ENCODE measurements at places on chromosomes 6 and 20.
A peak's percentile ranks its signal among the peaks of the same experiment; 100 is the strongest.

DNA sequence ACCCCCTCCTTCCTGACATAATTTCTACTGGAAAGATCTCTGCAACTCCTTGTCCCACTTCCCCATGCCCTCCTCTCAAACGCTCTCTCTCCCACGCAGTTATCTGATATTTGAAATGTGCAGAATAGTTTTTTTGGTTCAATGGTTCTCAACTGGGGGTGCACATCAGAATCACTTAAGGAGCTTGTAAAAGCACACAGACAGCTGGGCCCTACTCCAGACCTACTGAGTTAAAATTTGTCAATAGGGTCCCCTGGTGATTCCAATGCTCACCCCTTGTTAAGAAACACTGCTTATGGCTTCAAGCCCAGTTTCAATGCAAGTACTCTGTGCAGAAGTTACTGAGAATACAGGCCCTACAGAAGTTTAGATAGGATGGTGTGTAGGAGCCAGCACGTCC is 45.2 kb upstream of the KCNK16 start:
- no peak for DNase-seq

DNA sequence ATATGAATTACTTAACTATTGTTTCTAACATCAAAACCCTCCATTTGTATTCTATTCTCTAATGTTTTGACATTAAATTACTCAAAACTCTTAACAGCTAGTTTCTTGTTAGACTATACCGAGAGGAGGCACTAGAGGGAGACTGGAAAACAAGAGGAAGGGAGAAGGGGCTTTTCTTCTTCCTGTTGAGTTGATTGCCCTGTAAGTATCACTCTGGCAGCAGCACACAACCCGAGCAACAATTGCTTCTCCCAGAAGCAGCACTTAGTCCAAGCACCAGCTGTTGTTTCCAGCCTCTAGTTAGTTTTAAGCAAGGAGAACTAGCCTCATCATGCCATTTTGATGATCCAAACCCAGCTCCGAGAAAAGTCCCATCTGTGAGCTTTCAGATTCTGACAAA is 603.8 kb downstream of the PRKN start:
- DNase-seq, result no peak

DNA sequence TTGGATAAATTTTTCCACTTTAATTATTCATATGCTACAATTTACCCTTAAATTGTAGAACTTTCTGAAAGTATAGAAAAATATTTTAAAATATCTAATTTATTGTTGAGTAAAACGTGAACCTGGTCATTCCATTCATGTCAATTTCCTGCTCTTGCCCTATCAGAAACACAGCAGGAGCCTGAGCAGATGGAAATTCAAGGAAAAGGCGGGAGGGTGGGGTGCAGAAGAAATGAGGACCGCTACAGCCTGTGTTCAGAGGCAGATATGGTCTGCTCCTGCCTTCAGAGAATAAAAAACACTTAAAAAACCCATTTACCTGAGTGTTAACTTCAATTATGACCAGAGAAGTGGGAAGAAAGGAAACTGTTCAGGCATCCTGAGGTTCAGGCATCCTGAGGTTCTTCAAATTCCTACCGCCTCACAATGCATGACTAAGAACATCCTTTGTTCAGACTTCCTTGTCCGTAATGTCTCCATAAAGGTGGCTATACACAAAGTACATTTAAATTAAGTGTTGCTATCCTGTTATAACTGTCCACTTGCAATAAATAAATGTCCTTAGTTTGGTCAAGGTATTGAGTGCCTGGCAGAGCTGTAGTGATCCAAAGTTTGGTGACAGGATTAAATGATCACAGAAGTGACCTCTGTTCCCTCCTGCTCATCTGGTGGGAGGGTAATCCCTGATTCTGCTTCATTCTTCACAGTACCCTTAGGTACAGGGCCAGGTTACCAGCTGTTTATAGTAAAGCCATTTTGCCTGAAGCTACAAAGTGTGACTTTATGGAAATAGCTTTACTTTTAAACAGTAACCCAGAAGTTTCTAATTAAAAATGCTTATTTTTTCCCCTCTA is 109.1 kb downstream of the MAN1A1 start:
- no peak for DNase-seq

DNA sequence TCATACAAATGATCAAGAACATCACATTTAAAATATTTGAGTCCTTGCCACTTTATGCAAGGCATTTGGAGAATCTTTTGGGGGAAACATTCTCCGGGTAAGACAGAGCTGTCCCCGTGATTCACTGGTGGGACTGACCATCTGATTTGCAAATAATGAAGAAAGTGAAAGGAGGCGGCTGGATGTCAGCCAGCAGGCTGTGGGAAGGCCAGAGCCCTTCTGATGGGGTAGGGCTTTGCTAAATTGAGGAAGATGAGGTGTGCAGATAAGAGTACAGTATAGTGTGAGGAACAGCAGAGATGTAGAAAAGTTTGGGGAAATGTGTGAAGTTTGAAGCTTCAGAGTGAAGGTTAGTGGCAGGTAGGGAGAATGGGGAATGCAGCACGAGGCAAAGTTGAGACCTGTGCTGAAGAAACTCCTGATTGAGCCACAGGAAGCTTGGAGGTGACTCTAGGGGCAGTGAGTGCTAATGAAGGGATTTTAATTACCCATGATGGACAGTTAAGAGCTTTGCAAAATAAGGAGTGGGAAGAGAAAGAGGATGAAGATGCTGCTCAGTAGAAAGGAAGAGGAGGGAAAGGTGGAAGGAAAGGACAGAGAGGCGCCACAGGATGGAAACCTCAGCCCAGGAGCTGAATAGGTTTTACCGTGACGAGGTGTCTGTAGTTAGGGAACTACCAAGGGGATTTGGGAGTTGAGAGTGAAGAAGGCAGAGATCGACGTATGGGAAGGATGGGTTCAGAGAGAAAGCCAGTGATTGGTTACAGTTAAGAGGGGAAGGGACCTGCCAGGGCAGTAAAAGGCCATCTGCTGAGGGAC is 68.7 kb downstream of the SNX9 start:
- DNase-seq, result no peak

DNA sequence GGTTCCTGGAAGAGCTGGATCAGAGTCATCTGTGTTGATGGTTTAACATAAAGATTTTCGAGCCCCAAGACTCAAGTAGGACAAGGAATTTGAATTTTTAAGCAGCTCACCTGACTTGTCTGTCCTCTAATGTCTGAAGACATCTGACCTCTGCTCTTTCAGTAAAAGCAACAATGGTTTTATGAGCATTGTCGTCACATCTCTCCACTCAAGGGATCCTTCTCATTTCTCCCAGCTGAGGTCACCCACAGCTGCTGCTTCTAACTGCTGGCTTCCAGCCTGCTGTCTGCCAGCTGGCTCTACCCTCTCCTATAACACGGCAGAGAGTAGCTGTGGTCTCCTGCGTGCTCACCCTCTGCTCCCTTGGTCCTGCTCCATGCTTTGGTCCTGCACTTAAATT is 24.7 kb upstream of the HDAC2 start:
- no peak for DNase-seq

DNA sequence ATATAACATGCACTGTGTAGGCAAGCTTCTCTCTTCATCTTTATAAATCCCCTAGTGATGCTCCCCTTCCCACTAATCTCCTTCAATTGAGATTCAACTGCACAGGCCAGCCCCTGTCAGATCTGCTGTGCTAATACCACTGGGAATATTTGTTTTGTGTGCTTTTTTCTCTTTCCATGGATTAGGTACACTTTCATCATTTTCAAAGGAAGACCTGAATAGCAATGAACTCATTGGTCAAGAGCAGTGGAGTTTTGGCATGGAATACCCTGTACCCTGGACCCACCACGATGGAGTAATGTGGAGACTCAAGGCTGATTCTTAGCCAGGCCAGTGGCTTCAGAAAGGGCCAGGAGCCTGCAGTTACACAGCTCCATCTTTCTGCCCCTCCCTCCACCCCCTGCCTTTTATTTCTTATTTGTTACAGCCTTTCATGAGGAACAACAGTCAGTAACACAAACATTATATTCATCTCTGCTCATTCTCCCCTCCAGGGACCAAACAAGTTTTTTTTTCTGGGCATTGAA is 75.4 kb upstream of the KCNG1 start:
- DNase-seq, result no peak

DNA sequence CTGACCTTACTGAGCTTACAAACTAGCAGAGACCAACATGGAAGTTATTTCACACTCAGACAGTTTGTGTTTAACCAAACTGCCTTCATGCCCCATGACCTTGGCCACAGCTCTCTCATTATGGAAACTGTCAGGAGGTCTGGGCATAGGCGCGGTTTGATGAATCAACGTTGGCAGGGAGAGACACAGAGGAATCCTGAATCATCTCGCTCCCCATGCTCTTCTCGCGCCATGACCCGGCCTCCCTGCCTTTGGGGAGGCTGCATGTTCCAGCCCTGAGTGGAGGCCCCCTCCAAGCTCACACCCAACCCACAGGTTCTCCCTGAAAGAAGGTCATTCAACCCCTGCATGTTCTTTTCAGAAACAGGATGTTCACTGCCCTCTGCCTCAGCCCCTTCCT is 15.9 kb upstream of the GDAP1L1 start:
- no peak for DNase-seq

DNA sequence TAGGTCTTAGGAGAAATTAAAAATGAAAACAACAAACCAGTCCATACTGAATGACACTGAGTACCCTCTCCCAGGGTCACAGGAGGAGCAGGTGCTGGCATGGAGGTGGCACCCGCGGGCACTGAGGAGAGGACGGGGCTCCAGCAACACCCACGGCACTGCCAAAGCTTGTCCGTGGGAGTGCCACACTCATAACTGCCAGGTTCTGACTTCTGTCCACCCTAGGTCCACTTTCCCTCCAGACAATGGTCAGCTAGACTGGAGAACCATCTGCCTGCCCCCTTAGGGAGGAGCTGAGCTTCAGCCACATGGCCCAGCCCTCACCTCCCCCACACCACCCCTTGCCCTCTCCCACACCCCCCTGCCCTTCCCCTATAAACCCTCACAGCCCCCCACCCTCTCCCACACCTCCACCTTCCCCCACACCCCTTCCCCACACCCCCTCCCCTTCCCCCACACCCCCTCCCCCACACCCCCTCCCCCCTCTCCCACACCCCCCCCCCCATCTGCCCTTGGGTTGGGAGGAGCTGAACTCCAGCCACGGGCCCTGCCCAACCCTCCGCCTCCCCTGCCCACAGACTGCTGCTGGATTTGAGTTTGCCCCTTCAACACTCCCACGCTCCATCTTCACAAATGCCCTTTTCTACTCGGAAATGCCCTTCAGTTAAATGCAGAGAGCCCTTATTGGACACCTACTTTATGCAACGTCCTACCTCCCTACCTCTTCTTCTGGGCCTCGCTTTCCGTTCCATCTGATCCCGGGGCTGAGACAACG is 129.6 kb downstream of the TAF4 start:
- no peak for DNase-seq

- DNase-seq, result no peak
Observed at GRCh38 chr6:145544514-145544913, 190.8 kb downstream of the EPM2A start.

GRCh38 chr6:153086225-153086990 is 44.7 kb downstream of the RGS17 start:
- DNase-seq, result no peak

DNA sequence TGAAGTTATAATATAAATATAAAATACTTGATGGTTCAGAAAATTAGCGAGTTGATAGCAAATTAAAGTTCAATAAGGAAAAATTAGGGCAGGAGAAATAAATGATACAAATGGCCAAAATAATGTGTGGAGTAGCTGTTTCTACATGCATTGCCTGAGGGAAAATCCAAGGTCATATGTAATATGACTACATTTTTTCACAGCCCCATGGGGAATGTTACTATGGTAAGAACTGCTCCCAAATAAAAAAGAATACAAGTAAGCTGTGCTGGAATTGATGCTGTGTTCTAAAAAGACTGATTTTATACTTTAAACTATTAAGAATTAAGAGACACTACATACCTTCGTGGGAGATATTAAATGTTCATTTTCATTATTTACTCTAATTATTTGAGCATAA is 34.1 kb downstream of the MEI4 start:
- DNase-seq, result no peak

DNA sequence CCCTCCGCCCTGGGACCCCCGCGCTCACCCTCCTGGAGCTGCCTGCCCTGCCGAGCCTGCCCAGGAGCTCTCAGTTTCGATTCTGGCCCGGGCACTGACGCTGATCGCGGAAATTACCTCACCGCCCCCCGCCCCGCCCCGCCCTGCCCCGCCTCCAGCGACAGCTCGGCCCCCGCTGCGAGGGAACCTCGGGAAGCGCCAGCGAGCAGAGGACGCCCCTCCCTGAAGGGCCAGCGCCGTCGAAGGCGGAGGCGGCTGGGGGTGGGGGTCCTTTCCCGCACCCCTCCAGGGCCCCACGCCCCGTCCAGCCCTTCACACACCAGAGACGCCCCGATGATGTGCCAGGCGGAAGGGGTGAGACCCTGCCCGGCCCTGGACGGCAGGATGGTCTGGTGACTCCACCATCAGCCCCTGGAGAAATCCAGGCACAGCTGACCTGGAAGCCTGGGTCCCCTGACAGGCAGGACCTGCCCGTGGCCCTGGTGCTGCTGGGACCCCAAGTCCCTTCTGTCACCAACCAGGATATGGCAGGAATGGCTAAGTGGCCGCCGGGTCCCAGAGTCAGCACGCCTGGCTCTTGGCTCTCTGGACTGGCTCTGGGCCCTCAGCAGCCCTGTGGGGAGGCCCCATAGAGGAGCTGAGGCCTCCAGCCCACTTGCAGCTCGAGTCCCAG is at the start of gene HELZ2:
HELZ2 (minus strand) TSS at position 84 of the 673 bp plus-strand sequence. CDS start 1,854 bp downstream, outside the sequence.
- DNase-seq, result peak; percentile 82

- DNase-seq, result no peak
Observed at GRCh38 chr6:56115715-56116114, 131.7 kb downstream of the COL21A1 start.

GRCh38 chr20:2816583-2817340 is 598 bp downstream of the TMEM239 start:
- DNase-seq, result no peak

DNA sequence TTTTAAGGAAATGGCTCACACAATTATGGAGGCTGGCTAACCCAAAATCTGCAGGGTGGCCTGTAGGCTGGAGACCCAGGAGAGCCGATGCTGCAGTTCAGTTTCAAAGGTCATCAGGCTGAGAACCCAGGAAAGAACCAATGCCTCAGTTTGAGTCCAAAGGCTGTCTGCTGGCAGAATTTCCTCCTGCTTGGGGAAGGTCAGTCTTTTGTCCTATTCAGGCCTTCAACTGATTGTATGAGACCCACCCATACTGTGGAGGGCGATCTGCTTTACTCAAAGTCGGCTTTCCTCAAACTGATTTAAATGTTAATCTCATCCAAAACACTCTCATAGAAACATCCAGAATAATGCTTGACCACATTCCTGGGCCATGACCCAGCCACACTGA is 189.7 kb upstream of the CDYL start:
- DNase-seq, result no peak

- DNase-seq, result no peak
Observed at GRCh38 chr6:118892355-118892991, 1.5 kb upstream of the ASF1A start.

- no peak for DNase-seq
Observed at GRCh38 chr6:5150551-5151075, 65.5 kb downstream of the PPP1R3G start.
